Neural crest cell (in vitro differentiated cells): ENCODE measurements at places on chromosomes 12 and 14.
A peak's percentile ranks its signal among the peaks of the same experiment; 100 is the strongest.

GRCh38 chr12:130868412-130868811 lies 3.5 kb upstream of the RAN start:
- peak overlapping the region; percentile 64 for H3K27ac ChIP-seq
- H3K4me3 ChIP-seq, result peak overlapping the region; percentile 23
- no peak for DNase-seq
- H3K4me1 ChIP-seq, result peaks cover 19% of the 10 kb centered on the region
- H3K27me3 ChIP-seq, result peaks cover 2% of the 10 kb centered on the region

- peaks cover 7% of the 10 kb centered on the region for H3K4me1 ChIP-seq
- H3K4me3 ChIP-seq, result no peak overlapping the region
- peaks cover 38% of the 10 kb centered on the region for H3K36me3 ChIP-seq
These were observed 84.9 kb upstream of the DUSP6 start for GRCh38 chr12:89437231-89437630.

DNA sequence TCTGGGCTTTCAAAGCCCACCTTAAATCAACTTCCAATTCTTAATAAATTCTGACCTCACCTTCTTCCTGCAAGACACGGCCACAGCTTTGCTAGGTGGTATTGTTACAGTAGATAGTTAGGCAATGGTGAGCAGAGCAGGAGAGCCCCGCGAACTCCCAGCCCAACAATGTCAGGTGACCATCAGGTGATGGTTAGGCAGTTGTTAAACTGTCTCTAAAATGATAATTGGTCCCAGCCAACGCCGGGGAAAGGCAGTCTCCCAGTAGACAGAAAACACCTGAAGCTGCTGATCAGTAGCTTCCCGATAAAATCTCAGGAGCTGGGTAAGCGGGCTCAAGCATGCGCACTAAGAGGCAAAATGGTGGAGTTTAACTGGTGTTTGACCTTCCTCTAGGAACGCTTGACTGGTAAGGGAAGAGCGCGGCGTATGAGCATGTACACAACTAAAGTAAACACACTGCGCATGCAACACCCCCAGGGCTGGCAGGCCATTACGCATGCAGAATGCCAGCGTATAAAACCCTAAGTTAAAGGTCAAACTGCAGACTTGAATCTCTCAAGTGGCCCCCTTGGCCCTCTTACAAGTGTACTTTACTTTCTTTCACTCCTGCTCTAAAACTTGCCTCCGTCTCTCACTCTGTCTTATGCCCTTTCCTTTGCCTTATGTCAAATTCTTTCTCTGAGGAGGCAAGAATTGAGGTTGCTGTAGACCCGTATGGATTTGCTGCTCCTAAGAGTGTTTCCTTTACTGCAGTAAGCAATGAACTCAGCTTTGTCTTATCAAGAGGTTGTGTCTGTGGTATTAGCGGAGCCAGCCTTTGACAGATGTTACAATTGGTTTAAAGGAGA lies 113.5 kb downstream of the C12orf75 start:
- no peak overlapping the region for H3K27ac ChIP-seq
- H3K4me1 ChIP-seq, result peaks cover 19% of the 10 kb centered on the region
- no peak for DNase-seq
- H3K4me3 ChIP-seq, result no peak overlapping the region

- no peak for DNase-seq
- H3K4me1 ChIP-seq, result peaks cover 13% of the 10 kb centered on the region
- no peaks in the 10 kb centered on the region for H3K36me3 ChIP-seq
- no peak overlapping the region for H3K27ac ChIP-seq
- peaks cover 21% of the 10 kb centered on the region for H3K27me3 ChIP-seq
These were observed 21.5 kb upstream of the ANO2 start for GRCh38 chr12:5966486-5967095.

DNA sequence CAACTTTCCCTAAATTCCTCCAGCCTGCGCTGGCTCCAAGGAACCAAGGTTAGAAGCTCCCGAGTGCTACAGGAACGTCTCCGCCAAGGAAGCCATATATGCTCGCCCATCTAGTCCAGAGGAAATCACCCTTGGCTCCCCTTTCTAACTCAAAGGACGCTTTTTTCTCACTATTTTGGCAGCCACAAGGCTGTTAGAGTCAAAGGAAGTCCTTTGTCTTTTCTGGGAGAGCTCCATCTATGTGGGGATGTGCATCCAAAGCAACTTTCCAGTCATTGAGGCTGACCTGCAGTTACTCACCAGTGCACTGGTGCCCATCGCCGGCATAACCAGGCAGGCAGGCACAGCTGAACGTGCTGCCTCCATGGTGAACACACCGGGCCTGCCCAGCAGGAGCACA lies 37.6 kb downstream of the RTRAF start:
- H3K27me3 ChIP-seq, result no peaks in the 10 kb centered on the region
- DNase-seq, result no peak
- peaks cover 10% of the 10 kb centered on the region for H3K36me3 ChIP-seq
- no peak overlapping the region for H3K27ac ChIP-seq
- H3K4me1 ChIP-seq, result peaks cover 15% of the 10 kb centered on the region

DNA sequence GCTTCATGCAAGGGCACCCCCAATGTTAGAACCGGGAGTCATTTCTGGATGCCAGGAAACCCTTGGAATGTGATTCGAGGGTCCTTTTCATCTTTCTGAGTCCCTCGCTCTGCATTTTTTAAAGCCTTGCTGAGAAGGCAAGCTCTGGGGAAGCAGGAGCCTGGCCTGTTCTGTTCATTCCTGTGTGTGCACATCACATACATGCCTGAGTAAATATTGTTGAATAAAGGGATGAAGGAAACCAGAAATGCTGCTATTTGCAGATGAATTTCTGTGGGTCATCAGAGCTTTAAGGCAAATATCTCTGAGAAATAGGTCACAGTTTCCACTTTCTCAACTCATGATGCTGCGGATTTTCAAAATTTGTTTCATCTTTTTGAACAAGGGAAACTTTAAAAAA lies 170.1 kb downstream of the PAH start:
- DNase-seq, result no peak
- H3K4me3 ChIP-seq, result no peak overlapping the region
- H3K36me3 ChIP-seq, result no peaks in the 10 kb centered on the region
- H3K27ac ChIP-seq, result no peak overlapping the region
- H3K4me1 ChIP-seq, result no peaks in the 10 kb centered on the region
- peaks cover 3% of the 10 kb centered on the region for H3K27me3 ChIP-seq

DNA sequence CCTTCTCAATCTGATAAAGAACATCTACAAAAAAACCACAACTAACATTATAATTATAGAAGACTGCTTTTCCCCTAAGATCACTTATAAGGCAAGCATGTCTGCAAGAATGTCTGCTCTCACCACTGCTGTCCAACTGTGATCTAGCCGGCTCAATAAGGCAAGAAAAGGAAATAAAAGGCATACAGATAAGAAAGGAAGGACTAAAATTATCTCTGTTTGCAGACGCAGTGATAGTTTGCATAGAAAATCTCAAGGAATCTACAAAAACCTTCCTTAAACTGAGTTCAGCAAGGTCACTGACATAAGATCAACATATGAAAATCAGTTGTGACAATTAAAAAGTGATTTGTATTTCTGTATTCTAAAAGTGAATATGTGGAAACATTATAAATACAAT lies 138.0 kb upstream of the EGLN3 start:
- no peaks in the 10 kb centered on the region for H3K4me1 ChIP-seq
- DNase-seq, result no peak
- no peak overlapping the region for H3K27ac ChIP-seq
- no peak overlapping the region for H3K4me3 ChIP-seq
- H3K27me3 ChIP-seq, result no peaks in the 10 kb centered on the region

- H3K4me1 ChIP-seq, result no peaks in the 10 kb centered on the region
- H3K27me3 ChIP-seq, result no peaks in the 10 kb centered on the region
- peaks cover 54% of the 10 kb centered on the region for H3K36me3 ChIP-seq
- DNase-seq, result no peak
These were observed 95.6 kb downstream of the NCOR2 start for GRCh38 chr12:124471828-124472227.

DNA sequence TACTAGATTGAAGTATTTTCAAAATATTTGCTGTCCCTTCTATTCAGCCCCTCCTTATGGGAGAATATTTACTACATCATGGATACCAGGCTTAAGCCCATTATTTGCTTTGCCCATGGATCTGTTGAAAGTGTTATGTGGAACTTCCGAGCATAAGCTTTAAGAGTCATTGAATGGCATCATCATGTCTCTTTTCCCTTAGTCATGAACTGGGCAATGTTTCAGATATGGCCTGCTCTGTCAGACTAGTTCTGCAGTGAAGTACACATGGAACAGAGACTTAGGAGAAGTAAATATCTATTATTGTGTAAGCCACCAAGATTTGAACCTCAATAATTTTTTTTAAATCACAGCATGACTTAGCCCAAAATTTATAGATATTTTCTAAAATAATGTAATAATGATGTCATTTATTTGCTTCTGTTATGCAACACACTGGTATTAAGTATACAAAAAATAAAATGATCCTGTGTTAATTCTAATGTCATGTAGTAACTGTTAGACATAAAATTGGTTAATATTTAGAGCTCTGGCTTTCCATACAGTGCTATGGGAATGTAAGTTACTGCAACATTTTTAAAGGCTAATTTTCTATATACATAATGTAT lies 1097.3 kb downstream of the SLC16A7 start:
- no peak overlapping the region for H3K4me3 ChIP-seq
- no peak for DNase-seq
- H3K27me3 ChIP-seq, result no peaks in the 10 kb centered on the region
- H3K4me1 ChIP-seq, result no peaks in the 10 kb centered on the region
- H3K27ac ChIP-seq, result no peak overlapping the region
